ENCODE measurements at places on chromosomes 12 and 14. TPM values are rescaled to one million over a fixed set of nuclear protein-coding genes. Genes with fewer than 3 reads are reported as not detected.

GRCh38 chr14:68942296-68943035 lies 36.6 kb downstream of the ACTN1 start:
- no peak overlapping the region for H3K4me3 ChIP-seq
- peak; percentile 48 for DNase-seq
- H3K27ac ChIP-seq, result peak overlapping the region; percentile 54
- no peaks in the 10 kb centered on the region for H3K27me3 ChIP-seq
- H3K36me3 ChIP-seq, result peaks cover 27% of the 10 kb centered on the region

DNA sequence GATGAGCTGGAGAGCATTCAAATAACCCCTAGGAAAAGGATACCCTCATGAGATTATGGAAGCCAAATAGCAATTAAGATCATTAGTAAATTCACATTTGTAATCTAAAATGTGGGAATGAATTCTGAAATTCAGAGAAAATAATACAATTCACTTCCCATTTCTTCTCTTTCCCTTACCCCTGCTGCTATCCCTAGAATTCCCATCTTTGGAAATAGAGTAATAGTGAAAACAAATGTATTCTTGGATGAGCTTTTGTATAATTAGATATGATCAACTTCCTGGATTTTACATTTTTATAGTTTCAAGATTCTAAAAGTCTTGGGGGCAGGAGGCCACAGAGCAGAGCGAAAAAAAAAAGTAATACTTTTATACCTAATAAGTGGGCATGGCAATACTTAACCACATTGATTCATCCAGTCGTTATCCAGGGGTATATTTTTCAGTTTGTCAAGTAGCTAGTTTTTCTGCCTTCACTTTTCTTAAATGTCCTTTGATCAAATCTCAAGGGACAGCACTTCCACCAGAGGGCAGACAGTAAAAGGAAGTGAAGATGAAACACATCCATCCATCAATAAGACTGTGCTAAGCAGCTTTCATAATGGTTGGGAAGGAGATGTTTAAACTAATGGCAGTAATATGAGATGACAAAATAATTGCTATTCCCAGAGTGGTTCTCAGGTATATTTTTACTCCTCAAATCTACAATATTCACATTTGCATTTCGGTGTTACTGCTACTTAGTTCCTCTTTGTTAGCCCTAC lies 401.3 kb downstream of the DIO2 start:
- no peaks in the 10 kb centered on the region for H3K27me3 ChIP-seq
- no peak overlapping the region for H3K4me3 ChIP-seq
- DNase-seq, result peak; percentile 41
- H3K4me1 ChIP-seq, result no peaks in the 10 kb centered on the region
- no peaks in the 10 kb centered on the region for H3K36me3 ChIP-seq
- no peak overlapping the region for H3K27ac ChIP-seq

- peak overlapping the region; percentile 66 for H3K27ac ChIP-seq
- H3K36me3 ChIP-seq, result peaks cover 15% of the 10 kb centered on the region
- peaks cover 4% of the 10 kb centered on the region for H3K4me1 ChIP-seq
- H3K27me3 ChIP-seq, result peaks cover 6% of the 10 kb centered on the region
Measured at GRCh38 chr14:21525571-21525961, 580 bp downstream of the SALL2 start.

DNA sequence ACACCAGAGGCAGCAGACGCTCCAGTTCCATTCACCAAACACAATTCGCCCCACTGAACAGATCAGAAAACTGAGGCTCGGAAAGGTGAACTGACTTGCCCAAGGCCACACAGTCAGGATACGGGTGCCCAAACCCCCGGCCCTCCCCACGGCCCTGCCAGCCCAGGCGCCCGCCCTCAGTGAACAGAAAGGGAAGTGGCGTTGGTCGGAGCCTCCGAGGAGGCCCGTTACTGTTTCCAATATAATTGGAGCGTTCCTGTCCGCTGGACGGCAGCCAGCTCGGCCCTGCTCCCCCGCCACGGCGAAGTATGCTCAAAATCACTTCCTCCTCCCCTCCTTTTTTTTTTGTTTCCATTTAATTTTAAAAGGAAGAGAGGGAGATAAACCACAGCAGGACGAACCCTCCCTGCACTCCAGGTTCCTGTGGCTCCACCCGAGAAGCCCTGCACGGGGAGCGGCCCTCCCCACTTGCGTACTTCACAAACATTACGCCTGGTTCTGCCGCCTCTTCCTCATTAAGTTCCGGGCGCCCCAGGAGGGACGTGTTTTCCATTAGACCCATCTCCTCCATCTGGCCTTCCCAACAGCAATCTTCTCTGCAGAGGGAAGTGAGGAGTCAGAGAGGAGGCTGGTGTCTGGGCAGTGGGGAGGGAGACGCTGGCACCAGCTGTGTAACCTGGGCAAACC lies 61.1 kb downstream of the NCOR2 start:
- no peak overlapping the region for H3K27ac ChIP-seq
- 0 out of 2 replicates have a peak, but pooled peaks cover 2% of the 10 kb centered on the region for H3K36me3 ChIP-seq
- no peak for DNase-seq
- H3K4me3 ChIP-seq, result no peak overlapping the region

DNA sequence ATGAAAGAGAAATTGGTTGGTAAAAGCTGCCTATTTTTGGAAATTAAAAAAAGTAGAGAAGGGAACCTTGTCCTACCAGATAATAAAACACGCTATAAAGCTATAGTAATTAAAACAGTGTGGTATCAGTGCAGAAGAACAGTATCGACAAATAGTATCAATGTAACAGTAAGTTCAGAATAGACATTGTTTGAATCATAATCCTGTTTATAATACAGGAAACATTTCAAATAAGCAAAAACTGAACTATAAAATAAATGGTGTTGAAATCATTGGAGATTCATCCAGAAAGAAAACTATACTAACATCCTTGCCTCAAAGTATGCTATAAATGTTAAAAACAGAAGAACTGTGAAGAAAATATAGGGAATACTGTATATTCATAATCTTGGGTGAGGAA lies 54.2 kb upstream of the NAP1L1 start:
- no peaks in the 10 kb centered on the region for H3K4me1 ChIP-seq
- no peaks in the 10 kb centered on the region for H3K27me3 ChIP-seq
- H3K4me3 ChIP-seq, result no peak overlapping the region

DNA sequence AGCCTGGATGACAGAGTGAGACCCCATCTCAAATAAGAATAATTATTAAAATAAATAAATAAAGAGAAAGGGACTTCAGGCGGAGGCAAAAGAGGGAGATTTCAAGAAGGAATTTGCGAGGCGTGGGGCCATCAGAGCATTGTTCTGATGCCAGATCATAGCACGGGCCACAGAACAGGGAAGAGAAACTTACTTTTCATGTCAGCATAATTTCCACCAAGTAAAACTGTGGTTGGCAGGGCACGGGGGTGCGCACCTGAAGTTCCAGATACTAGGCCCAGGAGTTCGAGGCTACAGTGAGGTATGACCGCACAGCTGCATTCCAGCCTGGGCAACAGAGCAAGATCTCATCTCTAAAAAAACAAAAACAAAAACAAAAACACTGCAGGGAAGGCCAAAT lies 11.0 kb upstream of the PLBD1 start:
- H3K4me1 ChIP-seq, result no peaks in the 10 kb centered on the region
- no peaks in the 10 kb centered on the region for H3K27me3 ChIP-seq
- H3K36me3 ChIP-seq, result no peaks in the 10 kb centered on the region

- no peaks in the 10 kb centered on the region for H3K27me3 ChIP-seq
- DNase-seq, result no peak
- no peaks in the 10 kb centered on the region for H3K36me3 ChIP-seq
- no peaks in the 10 kb centered on the region for H3K4me1 ChIP-seq
- no peak overlapping the region for H3K27ac ChIP-seq
Measured at GRCh38 chr12:108240027-108240785, 98.9 kb downstream of the CMKLR1 start.

- no peak overlapping the region for H3K27ac ChIP-seq
- H3K4me1 ChIP-seq, result peaks cover 9% of the 10 kb centered on the region
- H3K4me3 ChIP-seq, result no peak overlapping the region
- DNase-seq, result no peak
Measured at GRCh38 chr12:113359939-113360748, 1.8 kb downstream of the PLBD2 start.

GRCh38 chr14:88934351-88934806 lies 109.9 kb downstream of the TTC8 start:
- H3K4me3 ChIP-seq, result no peak overlapping the region
- H3K27ac ChIP-seq, result no peak overlapping the region
- H3K36me3 ChIP-seq, result no peaks in the 10 kb centered on the region
- H3K27me3 ChIP-seq, result no peaks in the 10 kb centered on the region

DNA sequence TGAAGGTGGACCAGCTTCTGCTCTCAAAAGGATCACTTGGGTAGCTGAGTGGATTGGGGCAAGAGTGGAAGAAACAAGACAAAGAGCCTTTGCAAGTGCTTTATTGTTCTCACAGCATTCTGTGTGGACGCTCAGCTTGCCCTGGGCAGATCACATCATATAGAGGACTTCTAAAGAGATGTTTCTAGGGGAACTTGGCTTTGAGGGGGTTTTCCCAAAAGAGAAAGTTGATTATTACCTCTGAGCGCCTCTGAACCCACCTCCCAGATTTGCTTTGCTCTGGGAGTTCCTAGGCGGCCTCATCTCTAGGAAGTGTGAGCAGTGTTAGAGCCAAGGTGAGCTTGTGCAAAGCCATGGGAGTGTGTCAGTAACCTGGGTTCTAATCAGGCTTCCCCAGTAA lies 81.7 kb downstream of the RIN3 start:
- H3K4me1 ChIP-seq, result peaks cover 19% of the 10 kb centered on the region
- peaks cover 5% of the 10 kb centered on the region for H3K36me3 ChIP-seq
- no peak overlapping the region for H3K27ac ChIP-seq
- H3K4me3 ChIP-seq, result no peak overlapping the region

Gene KRT75
- total RNA-seq, result not detected

Gene EML1
- 42.3 TPM for total RNA-seq

Gene TPPP2
- total RNA-seq, result not detected

Gene MYO1H
- not detected for total RNA-seq

Gene CLEC2A
- not detected for total RNA-seq

Gene LHX5
- total RNA-seq, result not detected

Gene HSPA2
- 18.9 TPM for total RNA-seq

Gene BRI3BP
- total RNA-seq, result 2.5 TPM

Gene KRT73
- total RNA-seq, result not detected

Gene ZNF641
- 3.9 TPM for total RNA-seq

Gene MYF5
- total RNA-seq, result not detected

Gene CFAP73
- not detected for total RNA-seq

Gene RND1
- total RNA-seq, result not detected

Gene TAS2R9
- not detected for total RNA-seq

Gene KLRC3
- total RNA-seq, result not detected
